Tongue (tissue), 3 donors: ENCODE measurements at places on chromosomes 16 and 17.
A peak's percentile ranks its signal among the peaks of the same experiment; 100 is the strongest.

GRCh38 chr16:19972111-19972510 is 87.5 kb upstream of the GPRC5B start:
- no peak for DNase-seq

GRCh38 chr17:35074711-35075707 is 11.5 kb upstream of the RFFL start:
- peak; percentile 17 for DNase-seq

DNA sequence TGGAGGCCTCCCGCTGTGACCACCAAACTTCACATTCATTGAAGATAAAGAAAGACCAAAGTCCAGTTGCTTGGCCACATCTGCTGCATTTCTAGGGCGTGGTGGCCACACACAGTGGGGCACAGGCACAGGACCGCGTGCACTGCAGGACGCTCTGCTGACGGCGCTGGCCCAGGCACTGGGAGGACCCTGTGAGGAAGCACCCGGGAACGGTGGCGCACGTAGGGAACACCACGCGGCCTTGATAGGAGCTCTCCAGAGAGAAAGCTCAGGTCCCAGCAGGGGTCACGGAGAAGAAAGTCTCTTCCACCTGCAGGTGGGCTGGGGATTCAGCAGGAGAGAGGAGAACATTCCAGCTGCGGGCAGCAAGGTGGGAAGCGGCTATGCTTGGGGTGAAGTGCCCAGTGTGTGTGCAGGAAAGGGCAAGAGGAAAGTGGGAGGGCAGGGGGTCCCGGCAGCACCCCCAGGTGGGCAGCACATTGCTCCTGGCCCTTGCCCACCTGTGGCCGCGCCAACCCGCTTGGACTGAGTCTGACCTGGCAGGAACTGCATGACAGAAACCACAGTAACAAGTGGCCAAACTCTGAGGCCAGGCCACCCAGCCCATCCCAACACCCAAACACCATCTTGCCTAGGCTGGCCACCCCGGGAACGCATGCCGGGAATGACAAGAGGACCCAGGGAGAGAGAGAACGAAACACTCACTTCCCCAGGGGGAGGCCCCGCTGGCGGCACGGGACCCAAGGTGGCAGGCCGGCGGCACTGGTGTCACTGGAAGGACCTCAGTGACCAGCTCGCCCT is 32.8 kb downstream of the TBC1D16 start:
- DNase-seq = no peak

DNA sequence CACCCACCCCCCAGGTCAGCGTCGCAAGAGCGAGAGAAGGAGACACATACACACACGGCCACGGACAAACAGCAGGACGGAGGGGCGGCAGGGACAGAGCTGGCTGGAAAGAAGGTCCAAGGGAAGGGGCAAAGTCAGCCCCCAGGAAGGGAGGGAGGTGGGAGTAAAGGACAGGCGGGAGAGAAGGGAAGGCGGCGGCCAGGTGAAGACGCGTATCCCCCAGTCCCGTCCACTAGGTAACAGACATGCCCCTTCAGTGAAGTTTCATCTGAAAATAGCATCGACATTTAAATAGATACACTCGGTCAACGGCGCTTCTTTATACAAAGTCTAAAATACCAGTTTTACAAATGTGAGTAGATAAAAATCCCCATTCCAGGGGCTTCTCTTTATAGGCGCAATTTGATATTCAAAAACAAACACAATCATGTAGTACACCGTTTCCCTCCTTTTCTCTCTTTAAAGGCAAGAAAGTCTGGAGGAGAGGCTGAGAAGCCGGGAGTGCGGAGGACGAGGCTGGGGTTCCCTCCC is 4.5 kb downstream of the CBX8 start:
- DNase-seq = no peak
